EH (cell line): ENCODE measurements at places on chromosomes 7 and 10.

GRCh38 chr7:75599244-75599781 lies 107.2 kb downstream of the SPDYE5 start:
- DNase-seq = no peak

DNA sequence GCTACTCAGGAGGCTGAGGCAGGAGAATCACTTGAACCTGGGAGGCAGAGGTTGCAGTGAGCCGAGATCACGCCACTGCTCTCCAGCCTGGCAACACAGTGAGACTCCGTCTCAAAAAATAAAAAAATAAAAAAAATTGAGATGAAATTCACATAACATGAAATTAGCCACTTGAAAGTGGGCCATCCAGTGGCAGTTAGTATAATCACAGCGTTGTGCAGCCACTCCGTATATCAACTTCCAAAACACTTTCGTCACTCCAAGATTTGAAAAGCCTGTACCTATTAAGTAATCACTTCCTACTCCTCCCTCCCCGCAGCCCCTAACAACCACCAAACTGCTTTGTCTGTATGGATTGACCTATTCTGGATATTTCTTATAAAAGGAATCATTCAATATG lies 20.7 kb upstream of the CACUL1 start:
- no peak for DNase-seq

- DNase-seq = no peak
Measured at GRCh38 chr10:116852246-116852645, 2.9 kb downstream of the ENO4 start.

DNA sequence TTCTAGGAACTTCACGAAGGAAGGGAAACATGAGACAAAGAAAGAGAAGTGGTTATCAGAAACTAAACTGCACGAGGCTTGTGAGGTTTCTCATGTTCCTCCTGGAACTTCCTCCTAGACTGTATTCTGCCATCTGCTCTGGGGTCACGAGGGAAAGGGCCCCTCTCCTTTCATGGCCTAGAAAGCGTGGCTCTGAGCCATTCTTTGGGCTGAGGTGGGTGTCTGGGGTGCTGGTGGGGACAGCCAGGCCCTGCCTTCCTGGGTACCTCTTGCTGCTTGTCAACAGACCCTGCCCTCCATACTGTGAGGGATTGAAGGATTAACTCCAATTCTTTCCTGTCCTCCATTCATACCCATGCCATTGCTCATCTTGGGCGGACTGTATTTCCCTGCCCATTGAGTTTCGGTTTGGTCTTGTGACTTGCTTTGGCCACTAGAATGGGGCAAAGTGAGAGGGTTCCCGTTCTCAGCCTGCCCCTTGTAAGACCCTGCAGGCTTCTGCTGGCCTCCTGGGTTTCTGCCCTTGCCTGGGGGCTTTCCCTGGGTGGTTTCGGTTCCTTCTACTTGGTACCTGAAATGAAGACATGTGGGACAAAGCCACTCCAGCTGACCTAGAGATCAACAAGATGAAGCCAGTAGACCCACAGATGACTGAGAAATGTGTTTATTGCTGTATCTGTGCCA lies 14.9 kb upstream of the GIMAP8 start:
- no peak for DNase-seq

DNA sequence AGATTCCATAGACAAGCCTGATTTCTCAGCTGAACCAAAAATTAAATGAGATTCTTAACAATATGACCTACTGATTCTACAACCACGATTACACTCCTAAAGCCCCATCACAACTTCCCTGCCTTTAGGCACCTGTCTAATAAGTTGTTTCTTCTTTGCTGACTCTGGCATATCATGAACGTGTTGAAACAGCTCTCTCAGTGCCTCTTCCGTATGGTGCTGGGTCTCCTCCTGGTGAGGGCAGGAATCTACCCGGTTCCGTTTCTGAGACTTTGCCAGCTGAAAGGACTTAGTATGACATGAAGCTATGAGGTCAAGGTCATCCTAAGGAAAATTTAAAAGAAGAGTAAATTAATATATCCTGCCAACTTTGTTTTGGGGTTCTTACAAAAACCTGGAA lies 48.6 kb downstream of the ARHGAP19 start:
- DNase-seq = no peak

GRCh38 chr10:119166118-119166500 lies 595 bp upstream of the SFXN4 start:
- DNase-seq = no peak

GRCh38 chr7:46881507-46882127 lies 700.3 kb downstream of the TNS3 start:
- DNase-seq = peak; percentile 17

DNA sequence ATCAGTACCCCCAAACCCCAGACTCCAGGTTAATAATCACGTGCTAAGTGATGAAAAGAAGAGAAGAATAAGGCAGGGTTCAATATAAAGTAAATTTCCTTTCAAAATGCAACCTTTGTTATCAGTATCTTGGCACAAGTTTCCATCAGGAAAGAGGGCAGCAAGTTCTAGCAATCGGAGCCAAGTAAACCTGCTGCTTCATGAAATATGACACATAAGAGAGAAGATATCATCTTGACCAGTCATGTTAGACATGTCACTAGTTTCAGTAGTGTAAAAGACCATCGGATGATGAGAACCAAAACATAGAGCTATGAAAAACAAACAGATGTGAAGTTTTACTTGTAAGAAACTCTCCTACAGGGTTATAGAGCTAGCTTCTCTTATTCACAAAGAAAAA lies 44.0 kb downstream of the AASS start:
- DNase-seq = no peak

GRCh38 chr10:88896994-88897853 lies 17.2 kb downstream of the STAMBPL1 start:
- peak; percentile 64 for DNase-seq

DNA sequence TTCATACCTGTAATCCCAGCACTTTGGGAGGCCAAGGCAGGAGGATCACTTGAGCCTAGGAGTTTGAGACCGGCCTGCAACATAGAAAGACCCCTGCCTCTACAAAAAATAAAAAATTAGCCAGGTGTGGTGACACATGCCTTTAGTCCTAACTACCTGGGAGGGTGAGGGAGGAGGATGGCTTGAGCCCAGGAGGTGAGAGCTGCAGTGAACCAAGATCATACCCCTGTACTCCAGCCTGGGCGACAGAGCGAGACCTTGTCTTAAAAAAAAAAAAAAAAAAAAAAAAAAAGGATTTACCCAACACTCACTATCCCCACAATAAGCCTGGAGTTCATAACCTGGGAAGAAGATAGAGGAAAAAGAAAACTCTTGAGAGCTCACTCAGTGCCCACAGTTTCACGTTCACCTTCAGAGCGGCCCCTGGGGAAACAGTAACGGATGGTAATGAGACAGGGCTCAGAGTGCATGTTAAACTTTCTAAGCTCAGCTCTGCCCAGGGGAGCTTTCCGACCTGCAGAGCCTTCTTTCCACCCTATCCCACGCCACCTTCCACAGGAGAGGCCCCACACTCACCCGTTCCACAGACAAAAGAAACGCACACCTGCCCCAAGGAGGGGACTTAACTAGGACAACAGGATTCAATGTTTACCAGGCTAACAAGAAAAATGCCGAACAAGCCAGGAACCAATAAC lies 259.8 kb upstream of the KLF14 start:
- DNase-seq = no peak
